Stimulated activated CD8-positive, alpha-beta memory T cell treated with anti-CD3 and anti-CD28 coated beads, Interleukin-15, amount 100 ng/mL, for 24 hours (primary cell): ENCODE measurements at places on chromosomes 5 and 9.

- no peak for DNase-seq
Measured at GRCh38 chr9:30258094-30258493, 2126.3 kb upstream of the ACO1 start.

- no peak for DNase-seq
Measured at GRCh38 chr5:74627646-74628279, 12.8 kb downstream of the ENC1 start.

DNA sequence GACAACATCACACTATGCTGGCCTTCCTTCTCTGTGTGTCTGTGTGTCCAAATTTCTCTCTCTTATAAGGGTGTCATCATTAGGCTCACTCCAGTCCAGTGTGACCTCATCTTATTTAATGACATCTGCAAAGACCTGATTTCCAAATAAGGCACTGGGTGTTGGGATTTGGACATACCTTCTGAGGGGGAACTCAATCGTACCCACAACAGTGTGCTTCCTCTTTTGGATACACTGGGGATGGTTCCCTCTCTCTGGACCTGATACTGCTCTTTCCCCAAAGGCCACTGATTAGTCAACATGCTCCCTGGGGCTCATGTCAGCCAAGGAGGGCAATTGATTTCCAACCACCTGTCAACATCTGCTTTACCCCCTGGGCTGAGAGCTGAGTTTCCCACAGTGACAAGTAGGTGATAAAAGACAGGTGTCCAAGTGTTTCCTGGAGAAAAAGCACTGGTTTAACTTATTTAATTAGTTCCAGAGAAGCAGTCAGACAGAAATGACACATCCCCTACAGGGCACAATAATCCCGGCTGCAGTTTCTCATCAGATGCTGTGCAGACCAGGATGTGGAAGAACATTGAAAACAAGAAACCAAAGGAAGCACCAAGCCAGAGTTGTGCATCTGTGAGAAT lies 17.8 kb upstream of the CEP72 start:
- DNase-seq, result no peak

DNA sequence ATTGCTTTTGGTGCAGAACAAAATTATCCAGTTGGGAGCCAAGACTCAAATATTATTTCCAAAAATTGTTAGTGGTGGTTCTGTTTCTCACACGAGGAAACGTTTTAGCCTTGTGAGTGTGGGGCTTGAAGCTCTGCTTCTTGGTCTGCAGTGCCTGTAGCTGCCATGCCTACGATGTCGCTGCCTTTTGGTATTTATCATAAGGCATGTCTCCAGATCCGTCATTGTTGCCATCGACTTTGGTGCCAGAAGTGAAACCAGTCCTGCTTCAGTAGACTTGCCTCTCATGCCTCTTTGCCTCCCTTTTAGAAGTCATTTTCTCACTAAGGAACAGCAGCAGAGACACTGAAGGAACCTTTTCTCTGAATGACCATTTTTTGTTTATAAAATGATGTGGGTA lies 29.7 kb upstream of the CATSPER3 start:
- DNase-seq, result no peak

GRCh38 chr9:111965566-111966019 lies 69.0 kb downstream of the UGCG start:
- no peak for DNase-seq

- DNase-seq, result no peak
Measured at GRCh38 chr9:77705636-77706035, 57.5 kb upstream of the GNA14 start.

DNA sequence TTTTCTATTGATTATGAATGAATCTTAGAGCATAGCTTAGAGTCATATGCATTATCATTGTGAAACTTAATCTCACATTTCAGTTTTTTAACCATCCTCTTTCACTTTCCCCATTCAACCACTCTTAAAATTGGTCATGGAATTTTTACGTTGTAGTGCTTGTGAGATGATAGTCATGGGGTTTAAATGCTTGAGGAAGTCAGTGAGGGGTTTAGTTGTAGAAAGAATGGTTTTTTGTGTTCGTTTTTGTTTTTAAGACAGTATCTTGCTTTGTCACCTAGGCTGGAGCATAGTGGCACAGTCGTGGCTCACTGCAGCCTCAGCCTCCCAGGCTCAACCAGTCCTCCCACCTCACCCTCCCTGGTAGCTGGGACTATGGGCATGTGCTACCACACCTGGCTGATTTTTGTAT lies 19.6 kb downstream of the UGCG start:
- no peak for DNase-seq

- DNase-seq, result no peak
Measured at GRCh38 chr9:129406278-129407225, 214.3 kb downstream of the C9orf50 start.

DNA sequence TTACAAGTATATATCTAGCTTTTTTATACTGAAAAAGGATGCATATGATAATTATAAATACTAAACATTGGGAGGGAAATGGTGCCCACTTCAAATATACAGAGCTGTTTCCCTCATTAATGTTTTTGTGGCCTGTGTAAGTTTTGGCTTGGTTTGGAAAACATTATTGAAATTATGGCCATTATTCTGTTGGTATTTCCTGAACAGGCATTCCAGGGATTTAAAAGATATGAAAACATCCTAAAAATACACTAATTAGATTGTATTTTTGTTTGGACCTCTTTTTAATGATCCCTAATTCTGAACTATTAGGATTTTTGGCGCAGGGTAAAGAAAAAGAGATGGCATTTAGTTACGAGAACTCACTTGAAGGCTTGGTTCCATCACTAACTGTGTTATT lies 50.9 kb downstream of the CLINT1 start:
- DNase-seq, result no peak

GRCh38 chr5:148747536-148747906 lies 78.9 kb upstream of the ADRB2 start:
- DNase-seq, result no peak

DNA sequence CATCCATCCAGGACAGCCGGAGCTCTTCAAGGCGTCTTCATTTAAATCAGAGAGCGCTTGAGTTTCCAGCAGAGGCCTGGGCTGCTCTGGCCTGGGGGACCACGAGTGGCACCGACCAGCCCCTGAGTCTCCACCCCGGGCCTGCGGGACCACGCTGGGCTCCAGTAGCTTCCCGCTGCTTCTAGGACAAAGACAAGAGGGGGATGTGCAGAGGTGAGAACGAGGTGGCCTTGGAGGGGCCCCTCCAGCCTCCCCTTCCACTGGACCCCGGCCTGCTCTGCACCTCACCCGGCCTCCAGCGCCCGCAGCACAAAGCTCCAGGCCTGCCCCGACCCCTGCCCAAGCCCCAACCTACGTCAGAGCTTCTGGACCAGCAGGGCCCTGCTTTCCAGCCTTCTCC lies 81.6 kb downstream of the IRX2 start:
- DNase-seq, result no peak

DNA sequence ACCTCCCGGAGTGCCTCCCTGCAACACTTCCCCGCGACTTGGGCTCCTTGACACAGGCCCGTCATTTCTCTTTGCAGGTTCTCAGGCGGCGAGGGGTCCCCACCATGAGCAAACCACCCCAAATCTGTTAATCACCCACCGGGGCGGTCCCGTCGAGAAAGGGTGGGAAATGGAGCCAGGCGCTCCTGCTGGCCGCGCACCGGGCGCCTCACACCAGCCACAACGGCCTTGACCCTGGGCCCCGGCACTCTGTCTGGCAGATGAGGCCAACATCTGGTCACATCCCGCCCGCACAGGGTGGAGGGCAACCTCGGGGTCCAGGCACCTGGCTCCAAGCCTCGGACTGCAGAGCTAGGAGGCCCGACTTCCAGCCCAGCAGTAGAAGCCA lies 776 bp upstream of the TERT start:
- no peak for DNase-seq

DNA sequence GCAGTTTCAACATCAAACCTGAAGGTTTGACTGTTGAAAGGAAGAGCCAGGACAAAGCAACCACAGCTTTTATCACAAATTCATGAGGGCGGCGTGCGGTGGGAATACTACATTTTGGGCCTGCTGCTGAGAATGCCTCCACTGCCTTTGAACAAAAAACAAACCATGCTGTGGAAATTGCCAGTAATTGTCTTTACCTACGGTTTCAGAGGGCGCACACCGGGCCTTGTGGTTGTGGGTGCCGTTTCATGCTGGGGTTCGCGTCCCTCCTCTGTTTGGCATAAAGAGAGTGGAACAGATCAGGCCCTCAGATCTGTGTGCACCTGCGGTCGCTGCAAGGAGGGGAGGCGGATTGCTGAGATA lies 27.6 kb upstream of the TCF7 start:
- DNase-seq, result no peak

DNA sequence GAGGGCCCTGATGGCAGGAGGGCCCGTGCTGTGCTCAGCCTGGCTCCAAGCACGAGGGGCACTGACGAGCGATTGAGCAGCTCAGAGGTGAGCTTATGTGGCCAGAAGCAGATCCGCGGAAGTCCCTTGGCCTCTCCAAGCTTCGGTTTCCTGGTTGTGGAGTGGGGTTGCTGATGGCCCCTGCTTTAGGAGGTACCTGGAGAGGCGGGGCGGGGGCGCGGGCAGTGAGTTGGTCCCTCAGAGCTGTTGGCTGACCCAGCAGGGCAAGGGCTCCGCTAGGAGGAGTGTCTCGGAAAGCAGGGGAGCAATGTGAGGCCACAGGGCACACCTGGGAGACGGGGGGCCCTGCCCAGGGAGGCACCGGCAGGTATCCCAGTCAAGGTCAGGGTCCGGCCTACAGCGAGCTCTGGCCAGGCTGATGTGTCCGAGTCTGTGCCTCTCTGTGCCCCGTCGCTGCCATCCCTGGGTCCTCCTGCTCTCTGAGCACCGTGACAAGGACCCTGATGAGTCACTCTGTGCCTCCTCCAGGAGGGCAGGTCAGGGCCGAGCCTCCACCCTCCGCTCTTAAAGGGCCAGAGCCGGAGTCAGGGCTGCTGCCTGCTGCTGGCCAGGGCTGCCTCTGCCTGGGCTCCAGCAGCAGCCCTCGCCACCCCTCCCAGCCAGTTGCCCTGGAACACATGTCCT lies 14.8 kb downstream of the NCS1 start:
- no peak for DNase-seq

DNA sequence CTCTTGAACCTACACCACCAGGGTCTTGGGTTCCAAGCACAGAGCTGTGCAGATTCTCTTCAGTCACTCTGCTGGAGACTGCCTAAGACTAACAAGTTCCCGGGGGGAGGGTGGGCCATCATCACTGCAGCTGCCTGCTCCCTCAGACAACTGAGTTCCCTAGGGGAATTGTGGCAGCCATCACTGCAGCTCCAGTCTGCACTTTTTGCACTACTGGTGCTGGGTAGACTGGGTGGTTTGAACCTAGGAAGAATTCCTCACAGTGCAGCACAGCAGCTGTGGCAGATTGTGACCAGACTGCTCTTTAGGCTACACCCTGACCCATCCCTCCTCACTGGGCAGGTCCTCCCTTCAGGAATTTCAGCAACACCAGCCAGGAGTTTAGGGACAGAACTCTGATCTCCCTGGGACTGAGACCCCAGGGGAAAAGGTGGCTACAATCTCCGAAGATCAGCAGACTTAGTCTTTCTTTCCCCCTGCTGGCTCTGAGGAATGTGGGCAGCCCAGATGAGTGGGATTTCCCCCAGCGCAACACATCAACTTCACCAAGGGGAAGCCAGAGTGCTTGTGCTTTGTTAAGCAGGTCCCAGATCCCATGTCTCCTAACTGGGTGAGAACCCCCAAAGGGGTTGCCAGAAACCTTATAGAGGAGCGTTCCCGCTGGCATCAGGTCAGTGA lies 30.9 kb upstream of the RGMB start:
- DNase-seq, result no peak

DNA sequence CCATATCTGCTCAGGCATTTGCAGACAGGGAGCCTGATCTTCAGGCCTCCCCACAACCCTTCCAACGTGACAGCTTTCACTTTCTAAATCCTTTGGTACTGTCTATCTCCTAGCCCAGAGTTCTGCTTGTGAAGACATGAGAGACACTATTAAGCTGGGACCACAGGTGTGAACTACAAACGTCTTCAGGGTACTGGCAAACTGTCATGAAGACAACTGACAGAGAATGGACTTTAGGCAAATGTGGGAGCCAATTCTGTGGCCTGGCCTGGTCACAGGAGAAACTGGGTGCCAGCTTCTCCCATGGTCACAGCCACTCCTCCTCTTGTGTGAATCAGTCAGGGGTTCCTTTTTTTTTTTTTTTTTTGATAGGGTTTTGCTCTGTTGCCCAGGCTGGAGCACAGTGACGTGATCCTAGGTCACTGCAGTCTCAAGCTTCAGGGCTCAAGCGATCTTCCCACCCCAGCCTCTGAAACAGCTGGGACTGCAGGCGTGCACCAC lies 10.4 kb downstream of the TRIM14 start:
- DNase-seq, result no peak

GRCh38 chr5:160167624-160168165 lies 48.4 kb upstream of the PWWP2A start:
- DNase-seq, result no peak

DNA sequence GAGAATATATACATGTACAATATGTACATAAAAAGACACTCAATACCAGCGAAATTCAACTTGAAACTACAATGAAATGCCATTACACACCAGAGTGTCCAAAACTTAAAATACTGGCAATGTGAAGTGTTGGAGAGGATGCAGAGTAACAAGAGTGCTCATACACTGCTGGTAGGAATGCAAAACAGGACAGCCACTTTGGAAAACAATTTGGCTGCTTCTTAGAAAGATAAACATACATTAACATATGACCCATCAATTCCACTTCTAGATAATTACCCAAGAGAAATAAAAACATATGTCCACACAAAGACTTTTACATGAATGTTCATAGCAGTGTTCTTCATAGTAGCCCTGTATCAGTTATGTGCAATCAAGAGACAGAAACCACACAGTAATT lies 39.4 kb upstream of the BARX1 start:
- no peak for DNase-seq

DNA sequence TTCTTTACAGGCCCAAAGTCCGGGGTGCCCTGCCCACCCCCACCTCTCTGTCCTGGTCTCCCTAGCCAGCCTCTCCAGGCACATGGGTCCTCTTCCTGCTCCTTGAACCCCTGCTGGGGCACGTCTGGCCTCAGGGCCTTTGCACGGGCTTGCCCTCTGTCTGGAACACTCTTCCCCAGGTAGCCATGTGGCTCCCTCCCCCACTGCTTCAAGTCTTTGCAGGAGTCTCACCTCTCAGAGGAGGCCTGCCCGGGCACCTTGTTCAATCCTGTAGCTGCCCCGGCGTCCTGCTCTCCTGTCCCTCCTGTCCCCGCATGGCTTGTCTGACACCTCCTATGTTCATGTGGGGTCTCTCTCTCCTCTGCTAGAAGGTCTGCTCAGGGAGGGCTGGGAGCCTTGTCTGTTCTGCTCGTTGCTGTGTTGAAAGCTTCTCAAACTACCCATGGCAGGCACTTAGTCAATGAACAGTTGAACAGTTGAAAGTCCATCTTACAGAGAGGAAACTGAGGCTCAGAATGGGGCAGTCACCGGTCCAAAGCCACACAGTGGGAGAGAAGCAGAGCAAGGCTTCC lies 241.4 kb downstream of the PBX3 start:
- DNase-seq, result no peak

- no peak for DNase-seq
Measured at GRCh38 chr9:112194969-112195431, 19.9 kb upstream of the SUSD1 start.
